Central memory CD4-positive, alpha-beta T cell (primary cell): ENCODE measurements at places on chromosomes 1 and 21.

DNA sequence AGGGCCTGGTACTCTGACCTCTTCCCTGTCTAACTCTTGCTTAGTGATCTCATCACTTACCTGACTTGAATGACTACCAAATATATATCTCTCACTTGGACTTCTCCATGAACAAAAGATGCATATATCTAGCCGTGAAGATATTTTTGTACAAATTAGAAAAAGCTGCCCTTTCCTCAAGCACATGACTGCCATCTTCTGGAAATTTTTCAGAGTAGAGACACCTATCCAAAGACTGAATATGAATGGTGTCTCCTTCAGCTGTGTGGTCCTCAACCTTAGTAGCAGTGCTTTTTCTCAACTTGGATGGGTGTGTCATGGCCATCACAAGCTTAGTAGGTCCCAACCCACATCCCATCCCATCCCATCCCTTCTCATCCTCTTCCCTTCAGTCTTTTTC, 142.3 kb downstream of the DNM3 start:
- DNase-seq = no peak

DNA sequence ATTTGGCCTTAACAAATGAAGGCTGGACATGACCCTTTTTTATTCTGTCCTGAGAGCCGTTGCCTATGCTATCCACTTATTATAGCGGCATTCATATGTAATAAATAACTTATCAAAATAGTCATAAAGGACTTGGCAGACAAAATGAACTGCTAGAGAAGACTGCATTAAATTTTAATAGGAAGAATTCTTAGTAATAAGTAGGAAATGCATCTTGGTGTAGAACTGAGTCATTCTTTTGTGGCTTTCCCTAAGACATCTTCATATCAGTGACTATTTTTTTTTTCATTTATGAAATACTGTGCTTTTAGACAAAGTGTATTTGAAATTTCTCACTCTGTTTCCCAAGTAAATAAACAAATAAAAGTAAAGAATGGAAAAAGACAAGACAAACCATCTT, 45.6 kb downstream of the PBX1 start:
- no peak for DNase-seq

DNA sequence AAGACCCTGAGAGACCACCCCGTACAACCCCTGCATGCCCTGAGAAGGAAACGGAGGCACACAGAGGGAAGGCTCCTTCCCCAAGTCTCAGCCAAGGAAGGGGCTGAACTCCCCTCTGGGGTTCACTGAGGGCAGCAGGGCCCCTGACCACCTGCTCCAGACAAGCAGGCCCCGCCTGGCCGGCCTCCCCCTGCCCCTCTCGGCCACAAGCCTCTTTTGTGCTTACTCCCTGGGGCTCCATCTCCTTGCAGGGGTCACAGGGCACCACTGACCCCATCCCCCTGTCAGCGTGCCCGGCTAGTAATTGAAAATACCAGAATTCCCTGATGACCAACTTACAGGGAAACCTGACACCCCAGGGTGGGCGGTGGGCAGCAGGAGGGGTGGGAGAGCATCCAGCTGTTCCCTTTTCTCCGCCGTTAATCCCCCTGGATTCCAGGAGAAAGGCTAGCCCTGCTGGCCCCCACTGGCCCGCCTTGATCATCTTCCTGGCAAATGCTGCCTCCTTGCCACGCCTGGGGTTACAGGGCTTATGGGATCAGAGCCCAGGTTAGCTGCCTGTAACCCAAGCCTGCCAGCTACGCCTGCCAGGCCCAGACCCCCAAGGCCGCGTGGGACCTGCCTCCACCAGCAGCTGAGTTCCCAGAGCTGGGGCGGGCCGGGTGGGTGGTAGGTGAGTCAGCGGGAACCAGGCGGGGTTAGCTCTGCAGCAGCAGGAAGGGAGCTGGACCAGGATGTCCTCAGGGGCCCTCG, 96.1 kb downstream of the LACTBL1 start:
- DNase-seq = no peak

GRCh38 chr1:67771749-67772148, 61.5 kb downstream of the GNG12 start:
- no peak for DNase-seq

GRCh38 chr1:109792056-109792831, 28.5 kb upstream of the EPS8L3 start:
- DNase-seq = no peak

DNA sequence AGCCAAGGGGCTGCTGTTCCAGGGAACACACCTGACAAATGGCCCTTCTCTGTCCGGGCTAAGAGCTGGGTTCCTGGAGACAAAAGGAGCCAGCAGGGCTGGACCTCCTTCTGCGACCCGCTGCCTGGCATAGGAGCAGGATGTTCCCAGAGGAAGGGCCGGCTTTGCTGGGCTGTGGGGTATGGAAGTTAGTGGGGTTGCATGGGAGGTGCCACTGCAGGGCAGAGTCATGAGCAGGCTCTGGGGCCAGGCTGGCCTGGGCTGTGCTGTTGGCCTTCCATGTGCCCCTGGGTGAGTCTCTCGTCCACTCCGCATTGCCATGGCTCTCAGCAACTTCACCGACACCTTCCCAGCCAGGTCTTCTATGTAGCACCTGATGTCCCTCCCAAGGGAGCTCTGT, 507.6 kb downstream of the PTPRU start:
- DNase-seq = no peak

DNA sequence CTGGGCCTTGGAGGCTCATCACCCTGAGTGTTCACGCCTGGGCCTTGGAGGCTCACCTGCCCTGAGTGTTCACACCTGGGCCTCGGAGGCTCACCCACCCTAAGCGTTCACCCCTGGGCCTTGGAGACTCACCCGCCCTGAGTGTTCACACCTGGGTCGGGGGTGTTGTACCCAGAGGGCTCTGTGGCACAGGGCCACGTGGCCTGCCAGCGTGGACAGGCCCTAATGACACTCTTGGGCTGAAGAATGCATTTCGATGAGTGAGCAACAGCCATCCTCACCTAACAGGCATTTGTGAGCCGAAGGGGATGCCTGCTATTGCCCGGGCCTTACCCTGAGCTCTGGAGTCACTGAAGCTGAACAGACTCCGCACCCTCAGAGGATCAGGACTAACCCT, 17.5 kb downstream of the SLC19A1 start:
- no peak for DNase-seq

DNA sequence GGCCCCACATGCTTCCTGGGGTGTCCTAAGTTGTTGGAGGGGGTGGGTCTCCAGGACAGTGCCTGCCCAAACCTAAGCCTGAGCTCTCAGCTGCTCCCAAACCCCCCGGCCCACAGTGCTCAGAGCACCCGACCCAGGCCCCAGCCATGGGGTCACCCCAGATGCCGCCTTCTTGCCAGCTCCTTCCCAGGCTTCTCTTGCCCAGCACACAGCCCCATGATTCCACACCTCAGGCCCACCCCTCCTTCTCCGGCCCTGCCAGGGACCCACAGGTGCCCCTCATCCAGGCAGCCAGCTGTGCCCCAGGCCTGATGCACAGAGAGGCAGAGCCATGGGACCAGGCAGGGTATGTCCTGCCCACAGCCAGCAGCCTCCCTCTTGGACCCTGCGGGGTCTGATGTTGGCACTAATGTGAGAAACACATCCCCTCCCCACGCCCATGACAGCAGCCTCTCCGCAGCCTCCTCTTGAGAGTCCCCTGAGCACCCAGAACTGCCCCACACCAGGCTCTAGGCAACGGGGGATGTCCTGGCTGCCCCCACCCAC, 4.9 kb downstream of the WNT9A start:
- no peak for DNase-seq

DNA sequence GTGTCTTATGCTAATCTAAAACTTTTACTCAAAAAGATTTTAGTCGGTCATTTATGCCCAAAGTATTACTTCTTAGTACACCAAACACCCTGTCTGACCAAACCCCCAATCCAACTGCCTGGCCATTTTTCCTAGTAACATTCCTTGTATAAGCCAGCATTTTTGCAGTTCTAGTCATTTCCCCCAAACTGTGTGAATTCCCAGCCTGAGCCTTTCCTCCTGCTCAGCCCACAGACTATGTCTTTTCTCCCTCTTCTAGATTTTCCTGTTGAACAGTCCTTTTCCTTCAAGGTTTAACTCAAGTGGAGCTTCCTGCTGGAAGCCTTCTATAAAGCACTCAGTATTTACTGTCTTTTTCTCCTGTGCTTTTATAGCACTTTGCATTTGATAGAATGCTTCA, 843.8 kb downstream of the USP25 start:
- no peak for DNase-seq

DNA sequence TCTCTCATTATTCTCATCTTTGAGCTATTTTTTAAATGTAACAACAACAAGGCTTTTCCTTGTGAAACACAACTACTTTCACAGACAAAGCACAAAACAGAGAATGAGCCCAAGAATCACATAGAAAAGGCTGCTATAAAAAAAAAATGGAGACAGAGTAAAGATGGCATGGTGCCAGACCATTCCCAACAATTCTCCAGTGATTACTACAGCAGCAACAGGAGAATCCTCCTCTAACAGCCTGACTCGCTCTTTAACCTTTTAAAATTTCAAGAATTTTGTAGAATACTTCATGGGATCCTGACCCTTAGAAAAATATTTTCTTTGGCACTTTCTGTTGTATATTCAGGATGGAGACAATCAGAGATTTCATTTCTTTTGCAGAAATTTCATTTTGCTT, 3.8 kb upstream of the BCAS2 start:
- DNase-seq = no peak
